ENCODE measurements at places on chromosomes 3 and 15.

DNA sequence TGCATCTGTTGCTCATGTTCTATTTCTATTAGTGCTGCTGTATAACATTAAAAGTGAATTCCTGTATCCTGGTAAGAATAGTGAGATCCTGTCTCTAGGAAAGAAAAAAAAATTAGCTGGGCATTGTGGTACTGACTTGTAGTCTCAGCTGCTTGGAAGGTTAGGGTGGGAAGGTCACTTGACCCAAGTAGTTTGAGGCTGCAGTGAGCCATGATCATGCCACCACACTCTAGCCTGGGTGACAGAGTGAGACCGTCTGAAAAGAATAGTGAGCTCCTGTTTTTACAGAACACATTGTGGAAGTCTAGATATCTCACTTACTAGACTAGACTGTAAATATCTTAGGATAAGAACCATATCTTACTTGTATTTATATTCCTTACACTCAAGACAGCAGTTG, 4.6 kb downstream of the ATP11B start:
- DNase-seq = no peak

GRCh38 chr3:128499724-128500275, 6.8 kb upstream of the GATA2 start:
- DNase-seq = no peak

DNA sequence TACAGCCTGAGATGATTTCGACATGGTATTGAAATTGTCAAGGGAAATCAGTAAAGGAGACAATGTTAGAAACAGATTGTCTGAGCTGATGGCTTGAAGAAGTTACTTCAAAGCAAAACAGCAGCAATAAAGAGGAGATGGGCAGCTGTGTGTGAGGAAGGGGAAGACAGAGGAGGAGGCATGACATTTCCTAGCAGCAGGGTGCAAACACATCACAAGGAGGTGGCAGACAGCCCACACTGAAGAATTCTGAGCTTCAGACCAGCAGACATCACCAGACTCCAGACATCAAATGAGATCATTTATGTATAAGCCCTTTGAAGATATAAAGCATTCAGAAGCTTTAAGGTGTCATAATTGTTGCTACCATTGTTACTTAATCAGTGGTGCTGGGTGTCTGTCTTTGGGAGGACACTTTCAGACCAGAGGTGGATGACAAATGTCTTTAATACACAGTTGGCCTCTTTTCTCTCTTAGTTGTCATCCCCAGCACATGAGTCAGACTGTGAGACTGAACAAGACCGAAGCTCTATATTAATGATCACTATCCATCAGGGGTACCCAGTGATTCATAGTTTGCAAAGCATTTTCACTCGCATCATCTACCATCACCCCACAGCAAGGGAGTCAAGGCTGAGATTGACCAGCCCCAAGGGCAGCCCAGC, 203.9 kb downstream of the MINAR1 start:
- no peak for DNase-seq

DNA sequence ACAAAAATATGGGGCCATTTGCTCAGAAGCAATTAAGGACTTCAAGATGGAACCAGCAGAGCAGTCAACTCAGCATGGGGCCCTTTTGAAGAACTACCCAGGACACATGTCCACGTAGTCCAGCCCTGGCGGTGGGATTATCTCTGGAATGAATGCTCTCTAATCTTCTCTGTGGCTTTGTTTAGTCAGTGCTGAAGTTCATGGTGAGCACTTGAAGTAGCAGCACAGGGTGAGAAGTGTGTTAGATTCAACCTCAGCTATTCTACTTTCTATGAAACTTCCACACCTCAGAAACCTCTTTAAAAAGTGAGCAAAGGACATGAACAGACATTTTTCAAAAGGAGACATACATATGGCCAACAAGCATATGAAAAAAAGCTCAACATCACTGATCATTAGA, 74.4 kb downstream of the THRB start:
- DNase-seq = no peak

DNA sequence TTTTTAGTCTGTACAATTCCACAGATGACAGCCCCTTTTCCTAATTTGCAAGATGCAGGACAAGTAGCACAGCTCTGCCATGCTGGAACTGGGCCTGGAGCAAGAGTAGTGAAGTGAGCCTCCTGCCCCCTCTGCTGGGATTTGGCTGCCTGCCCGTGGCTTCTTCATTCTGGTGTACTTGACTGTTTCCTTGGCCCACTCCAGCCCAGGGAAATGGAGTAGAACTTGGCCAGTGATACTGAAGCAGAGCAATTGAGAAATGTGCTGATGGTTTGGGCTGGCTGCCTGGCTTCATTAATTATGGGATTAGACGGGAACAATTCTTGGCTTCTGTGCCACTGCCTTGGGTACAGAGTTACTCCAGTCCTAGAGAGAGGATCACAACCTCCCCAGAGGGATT, 2.8 kb downstream of the GPD1L start:
- DNase-seq = peak; percentile 77

- DNase-seq = no peak
Measured at GRCh38 chr3:178289544-178290160, 246.6 kb upstream of the KCNMB2 start.
